ENCODE measurements at places on chromosomes 12 and 14. TPM values are rescaled to one million over a fixed set of nuclear protein-coding genes. Genes with fewer than 3 reads are reported as not detected.

OR6C2 gene
- not detected for total RNA-seq

DNA sequence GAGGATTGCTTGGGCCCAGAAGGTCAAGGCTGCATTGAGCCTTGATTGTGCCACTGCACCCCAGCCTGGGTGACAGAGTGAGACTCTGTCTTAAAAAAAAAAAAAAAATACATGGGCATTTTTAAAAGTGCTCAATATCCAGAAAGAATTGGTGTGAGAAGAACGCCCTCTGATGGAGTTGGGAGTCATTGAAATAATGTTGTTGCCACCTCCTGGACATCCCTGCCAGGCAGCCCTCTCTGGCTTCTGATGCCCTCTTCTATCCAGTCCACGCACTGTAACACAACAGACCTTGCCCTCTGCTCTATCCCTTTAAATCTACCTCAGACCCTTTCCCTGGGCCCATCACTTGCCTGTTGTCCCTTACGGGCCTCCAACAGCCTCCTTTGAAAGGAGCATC lies 4.9 kb downstream of the PTGDR start:
- H3K27ac ChIP-seq: no peak overlapping the region
- H3K4me1 ChIP-seq: no peaks in the 10 kb centered on the region
- H3K36me3 ChIP-seq: no peaks in the 10 kb centered on the region
- H3K27me3 ChIP-seq: peaks cover 3% of the 10 kb centered on the region

RNASE7 gene
- total RNA-seq: not detected

DNA sequence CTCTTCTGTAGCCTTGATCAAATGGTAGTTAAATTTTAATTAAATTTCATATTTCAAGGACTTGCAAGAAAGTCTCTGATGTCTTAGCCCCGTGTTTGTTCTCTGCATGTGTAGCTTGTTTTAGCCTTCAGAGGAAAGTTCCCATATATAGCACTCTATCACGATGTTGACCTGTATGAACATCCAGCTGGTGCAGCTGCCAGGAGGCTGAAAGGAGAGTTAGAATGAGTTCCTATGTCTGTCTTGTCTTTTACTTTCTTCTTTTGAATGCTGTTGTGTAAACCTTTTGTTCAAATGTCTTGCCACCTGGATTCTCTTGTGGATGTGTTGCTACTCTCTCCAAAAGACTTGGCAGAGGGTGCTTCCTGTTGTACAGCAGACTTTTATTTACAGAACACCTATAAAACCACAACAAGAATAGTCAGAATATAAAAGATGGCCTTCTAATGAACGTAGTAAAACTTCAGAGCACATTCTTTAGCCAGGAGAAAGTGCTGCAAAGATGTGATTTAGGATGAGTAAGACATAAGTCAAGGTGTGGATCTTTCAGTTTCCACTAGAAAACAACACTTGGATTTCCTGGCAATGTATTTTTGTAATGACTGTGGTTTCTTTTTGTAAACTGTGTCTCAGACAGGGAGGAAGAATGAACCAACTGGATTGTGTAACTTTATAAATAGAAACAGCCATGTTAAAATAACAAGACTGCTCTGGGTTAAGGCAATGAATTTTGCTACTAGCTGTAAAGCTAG lies 17.2 kb downstream of the NAV3 start:
- no peaks in the 10 kb centered on the region for H3K27me3 ChIP-seq
- no peak for DNase-seq
- peak overlapping the region; percentile 19 for H3K27ac ChIP-seq

FAM186B gene
- not detected for total RNA-seq

GRCh38 chr14:103241531-103241930 lies 92.5 kb upstream of the EIF5 start:
- H3K4me1 ChIP-seq: no peaks in the 10 kb centered on the region
- no peaks in the 10 kb centered on the region for H3K36me3 ChIP-seq
- no peaks in the 10 kb centered on the region for H3K27me3 ChIP-seq
- no peak overlapping the region for H3K27ac ChIP-seq
- no peak for DNase-seq
- H3K4me3 ChIP-seq: no peak overlapping the region

DNA sequence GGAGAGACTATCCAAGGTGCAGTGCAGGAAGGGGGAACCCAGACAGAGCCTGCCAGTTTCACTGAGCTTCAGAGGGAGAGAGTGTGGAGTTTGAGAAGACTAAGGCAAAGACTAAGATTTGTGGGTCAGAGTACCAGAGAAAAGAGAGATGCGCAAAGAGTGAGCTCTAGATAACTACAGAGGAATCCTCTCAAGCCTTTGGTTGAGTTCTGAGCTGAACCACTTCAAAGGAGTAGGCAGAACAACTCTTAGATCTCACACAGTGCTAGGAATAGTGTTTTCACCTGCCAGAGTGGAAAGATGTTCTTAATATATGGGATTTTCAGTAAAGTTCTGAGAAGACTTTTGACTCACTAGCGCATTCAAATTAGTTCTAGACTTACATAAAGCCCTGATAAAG lies 10.7 kb upstream of the M6PR start:
- no peaks in the 10 kb centered on the region for H3K27me3 ChIP-seq
- H3K27ac ChIP-seq: no peak overlapping the region
- H3K36me3 ChIP-seq: no peaks in the 10 kb centered on the region
- no peaks in the 10 kb centered on the region for H3K4me1 ChIP-seq
- H3K4me3 ChIP-seq: no peak overlapping the region
- no peak for DNase-seq

DNA sequence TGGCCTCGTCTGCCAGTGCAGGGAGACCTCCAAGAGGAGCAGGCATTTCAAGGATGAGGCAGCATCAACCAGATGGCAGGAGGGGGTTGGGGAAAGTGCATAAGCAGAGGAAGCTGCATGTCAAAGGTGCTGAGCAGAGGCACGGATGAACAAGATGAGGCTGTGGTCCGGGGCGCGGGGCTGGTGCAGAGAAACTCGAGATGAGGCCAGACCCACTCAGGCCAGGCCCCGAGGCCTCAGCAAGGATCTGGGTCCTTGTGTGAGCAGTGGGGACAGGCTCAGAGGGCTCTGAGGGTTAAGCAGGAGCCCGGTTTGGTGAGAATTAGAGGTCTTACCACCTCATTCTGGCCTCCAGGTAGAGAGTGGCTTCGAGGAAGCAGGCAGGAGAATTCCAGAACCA lies 98.8 kb downstream of the DICER1 start:
- H3K4me3 ChIP-seq: no peak overlapping the region
- no peak for DNase-seq
- no peak overlapping the region for H3K27ac ChIP-seq
- no peaks in the 10 kb centered on the region for H3K36me3 ChIP-seq
- H3K27me3 ChIP-seq: no peaks in the 10 kb centered on the region

GRCh38 chr14:25626986-25627385 lies 577.0 kb upstream of the STXBP6 start:
- no peak overlapping the region for H3K4me3 ChIP-seq
- no peak overlapping the region for H3K27ac ChIP-seq
- no peak for DNase-seq
- no peaks in the 10 kb centered on the region for H3K4me1 ChIP-seq
- no peaks in the 10 kb centered on the region for H3K36me3 ChIP-seq

DNA sequence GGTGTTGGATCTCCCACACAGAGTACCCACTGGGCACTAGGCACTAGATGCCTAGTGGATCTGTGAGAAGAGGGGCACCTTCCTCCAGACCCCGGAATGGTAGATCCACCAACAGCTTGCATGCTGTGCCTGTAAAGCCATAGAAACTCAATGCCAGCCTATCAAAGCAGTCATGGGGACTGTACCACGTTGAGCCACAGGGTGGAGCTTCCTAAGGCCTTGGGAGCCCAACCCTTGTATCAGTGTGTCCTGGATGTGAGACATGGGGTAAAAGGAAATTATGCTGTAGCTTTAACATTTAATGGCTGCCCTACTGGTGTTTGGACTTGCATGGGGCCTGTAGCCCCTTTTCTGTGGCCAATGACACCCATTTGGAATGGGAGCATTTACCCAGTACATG lies 1024.9 kb downstream of the TMEM121 start:
- H3K4me3 ChIP-seq: no peak overlapping the region
- H3K27ac ChIP-seq: no peak overlapping the region
- no peaks in the 10 kb centered on the region for H3K27me3 ChIP-seq
- no peak for DNase-seq

GRCh38 chr12:84929501-84929900 lies 16.9 kb upstream of the SLC6A15 start:
- no peak for DNase-seq
- no peaks in the 10 kb centered on the region for H3K4me1 ChIP-seq
- H3K4me3 ChIP-seq: no peak overlapping the region
- no peaks in the 10 kb centered on the region for H3K36me3 ChIP-seq
- no peaks in the 10 kb centered on the region for H3K27me3 ChIP-seq

STAB2 gene
- total RNA-seq: not detected

OVCH1 gene
- 2.6 TPM for total RNA-seq

KLRD1 gene
- total RNA-seq: 0.11 TPM

DNA sequence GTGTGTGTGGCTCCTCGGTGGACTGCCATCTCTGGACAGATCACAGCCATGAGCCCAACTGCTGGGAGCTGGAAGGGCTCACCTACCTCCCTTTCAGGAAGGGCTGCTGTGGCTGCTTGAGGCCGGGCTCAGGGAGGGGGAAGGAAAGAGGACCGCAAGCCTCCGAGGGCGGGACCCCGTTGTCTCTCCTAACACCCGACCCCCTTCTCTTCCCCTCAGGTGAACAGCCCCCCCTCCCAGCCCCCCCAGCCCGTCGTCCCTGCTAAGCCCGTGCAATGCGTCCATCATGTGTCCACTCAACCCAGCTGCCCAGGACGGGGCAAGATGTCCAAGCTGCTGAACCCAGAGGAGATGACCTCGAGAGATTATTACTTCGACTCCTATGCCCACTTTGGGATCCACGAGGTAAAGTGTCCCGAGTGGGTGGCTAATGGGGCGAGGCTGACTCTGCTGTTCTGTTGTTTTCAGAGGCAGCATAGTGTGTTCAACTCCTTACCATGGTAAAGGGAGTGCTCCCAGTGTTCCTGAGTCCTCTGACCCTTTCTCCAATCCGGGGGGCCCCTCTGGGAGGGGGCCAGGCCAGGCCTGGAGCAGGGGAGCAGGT lies 49.5 kb downstream of the PRMT8 start:
- H3K27me3 ChIP-seq: no peaks in the 10 kb centered on the region
- no peak for DNase-seq
- no peak overlapping the region for H3K27ac ChIP-seq
- no peaks in the 10 kb centered on the region for H3K36me3 ChIP-seq
- no peaks in the 10 kb centered on the region for H3K4me1 ChIP-seq
- H3K4me3 ChIP-seq: no peak overlapping the region

CPM gene
- total RNA-seq: 48.1 TPM

DNA sequence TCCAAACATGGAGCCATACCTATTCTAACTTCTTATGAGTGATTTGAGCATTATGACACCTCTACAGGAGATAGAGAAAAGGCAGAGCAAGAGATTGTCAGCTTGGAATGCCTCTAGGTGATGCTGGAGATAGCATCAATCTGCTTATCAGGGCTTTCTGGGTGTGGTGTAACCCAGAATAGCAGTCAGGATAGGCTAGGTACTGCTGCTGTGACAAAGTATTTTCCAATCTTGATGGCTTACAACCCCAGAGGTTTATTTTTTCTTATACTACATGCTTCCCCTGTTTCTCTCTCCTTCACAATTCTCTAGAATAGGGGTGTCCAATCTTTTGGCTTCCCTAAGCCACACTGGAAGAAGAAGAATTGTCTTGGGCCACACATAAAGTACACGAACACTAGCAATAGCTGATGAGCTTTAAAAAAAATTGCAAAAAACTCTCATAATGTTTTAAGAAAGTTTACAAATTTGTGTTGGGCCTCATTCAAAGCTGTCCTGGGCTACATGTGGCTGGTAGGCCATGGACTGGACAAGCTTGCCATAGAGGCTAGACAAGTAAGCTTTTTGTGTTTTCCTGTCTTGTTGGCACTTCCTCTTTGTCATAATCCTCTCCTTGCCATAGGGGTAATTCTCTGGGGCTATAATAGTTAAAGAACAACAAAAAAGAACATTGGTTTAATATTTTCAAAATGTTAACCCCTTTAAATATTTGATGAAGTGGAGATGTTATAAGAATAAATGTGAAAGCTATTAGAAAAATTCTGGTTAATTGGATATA lies 123.9 kb upstream of the PMCH start:
- H3K27me3 ChIP-seq: no peaks in the 10 kb centered on the region
- H3K4me3 ChIP-seq: no peak overlapping the region
- H3K36me3 ChIP-seq: no peaks in the 10 kb centered on the region
- H3K4me1 ChIP-seq: no peaks in the 10 kb centered on the region

GRCh38 chr12:46959502-46959901 lies 119.9 kb upstream of the PCED1B start:
- no peak overlapping the region for H3K27ac ChIP-seq
- no peaks in the 10 kb centered on the region for H3K4me1 ChIP-seq
- no peak overlapping the region for H3K4me3 ChIP-seq
- DNase-seq: no peak
- H3K36me3 ChIP-seq: no peaks in the 10 kb centered on the region
- H3K27me3 ChIP-seq: no peaks in the 10 kb centered on the region

- no peaks in the 10 kb centered on the region for H3K27me3 ChIP-seq
- no peak overlapping the region for H3K27ac ChIP-seq
- H3K4me1 ChIP-seq: peaks cover 8% of the 10 kb centered on the region
- DNase-seq: no peak
Observed at GRCh38 chr14:21505012-21505553, 6.1 kb downstream of the METTL3 start.

- no peak overlapping the region for H3K27ac ChIP-seq
- DNase-seq: no peak
- no peaks in the 10 kb centered on the region for H3K36me3 ChIP-seq
- no peak overlapping the region for H3K4me3 ChIP-seq
Observed at GRCh38 chr12:92601176-92601575, 101.6 kb upstream of the PLEKHG7 start.

DNA sequence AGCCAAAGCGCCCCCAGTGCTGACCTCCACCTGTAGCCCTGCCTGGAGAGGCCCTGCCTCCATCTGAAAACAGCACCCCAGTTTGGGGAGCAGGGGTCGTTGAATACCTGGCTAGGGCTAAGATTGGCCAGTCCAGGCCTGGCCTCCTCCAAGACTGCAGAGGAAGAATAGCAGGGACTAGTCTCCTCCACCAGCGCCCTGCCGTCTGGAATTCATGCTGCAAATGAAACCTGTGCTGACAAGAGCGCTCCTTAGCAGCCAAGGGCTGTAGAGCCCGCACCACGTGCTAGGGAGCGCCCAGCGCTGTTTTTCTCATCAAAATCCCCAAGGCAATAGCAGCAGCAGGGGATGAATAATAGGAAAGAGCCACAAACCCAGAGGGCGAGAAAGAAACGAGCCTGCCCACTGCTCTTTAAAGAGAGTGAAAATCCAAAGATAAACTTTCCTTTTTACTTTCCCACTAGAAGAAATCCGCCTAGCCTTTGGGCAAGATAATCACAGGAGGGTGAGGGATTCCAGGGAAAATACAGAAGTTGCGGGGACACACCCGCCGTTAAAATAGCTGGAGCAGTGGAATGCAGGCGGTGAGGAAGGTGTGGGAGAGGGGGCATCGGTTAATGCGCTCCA lies 3.3 kb downstream of the COL2A1 start:
- no peaks in the 10 kb centered on the region for H3K36me3 ChIP-seq
- peaks cover 12% of the 10 kb centered on the region for H3K27me3 ChIP-seq
- peak overlapping the region; percentile 73 for H3K4me3 ChIP-seq
- no peak overlapping the region for H3K27ac ChIP-seq
- H3K4me1 ChIP-seq: peaks cover 32% of the 10 kb centered on the region

DNA sequence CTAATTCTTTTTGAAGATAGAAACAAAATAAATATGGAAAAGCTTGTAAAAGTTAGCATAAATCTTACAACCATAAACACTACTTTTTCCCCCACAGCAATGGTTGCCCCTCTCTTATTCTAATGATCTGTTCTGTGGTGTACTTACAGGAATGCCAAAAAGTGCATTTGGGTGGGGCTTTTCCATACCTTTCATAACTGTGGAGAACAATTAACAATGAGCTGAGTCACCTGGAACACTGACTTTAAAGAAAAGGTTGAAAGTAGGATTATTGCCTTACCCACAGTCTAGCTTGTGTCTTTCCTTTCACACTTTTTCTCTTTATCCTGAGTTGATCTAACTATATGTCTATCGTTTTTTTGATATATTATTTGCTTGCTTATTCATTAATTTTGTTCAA lies 86.9 kb downstream of the TPH2 start:
- H3K27me3 ChIP-seq: no peaks in the 10 kb centered on the region
- no peaks in the 10 kb centered on the region for H3K36me3 ChIP-seq
- H3K4me3 ChIP-seq: no peak overlapping the region

RABGGTA gene
- total RNA-seq: 54.9 TPM

All from ascending aorta (tissue), 2 donors.